ENCODE measurements at places on chromosomes 2 and 18.
A peak's percentile ranks its signal among the peaks of the same experiment; 100 is the strongest.

GRCh38 chr2:58304843-58305242, 63.7 kb upstream of the FANCL start:
- DNase-seq, result no peak

- no peak for DNase-seq
Observed at GRCh38 chr2:98378196-98378595, 31.9 kb downstream of the CNGA3 start.

DNA sequence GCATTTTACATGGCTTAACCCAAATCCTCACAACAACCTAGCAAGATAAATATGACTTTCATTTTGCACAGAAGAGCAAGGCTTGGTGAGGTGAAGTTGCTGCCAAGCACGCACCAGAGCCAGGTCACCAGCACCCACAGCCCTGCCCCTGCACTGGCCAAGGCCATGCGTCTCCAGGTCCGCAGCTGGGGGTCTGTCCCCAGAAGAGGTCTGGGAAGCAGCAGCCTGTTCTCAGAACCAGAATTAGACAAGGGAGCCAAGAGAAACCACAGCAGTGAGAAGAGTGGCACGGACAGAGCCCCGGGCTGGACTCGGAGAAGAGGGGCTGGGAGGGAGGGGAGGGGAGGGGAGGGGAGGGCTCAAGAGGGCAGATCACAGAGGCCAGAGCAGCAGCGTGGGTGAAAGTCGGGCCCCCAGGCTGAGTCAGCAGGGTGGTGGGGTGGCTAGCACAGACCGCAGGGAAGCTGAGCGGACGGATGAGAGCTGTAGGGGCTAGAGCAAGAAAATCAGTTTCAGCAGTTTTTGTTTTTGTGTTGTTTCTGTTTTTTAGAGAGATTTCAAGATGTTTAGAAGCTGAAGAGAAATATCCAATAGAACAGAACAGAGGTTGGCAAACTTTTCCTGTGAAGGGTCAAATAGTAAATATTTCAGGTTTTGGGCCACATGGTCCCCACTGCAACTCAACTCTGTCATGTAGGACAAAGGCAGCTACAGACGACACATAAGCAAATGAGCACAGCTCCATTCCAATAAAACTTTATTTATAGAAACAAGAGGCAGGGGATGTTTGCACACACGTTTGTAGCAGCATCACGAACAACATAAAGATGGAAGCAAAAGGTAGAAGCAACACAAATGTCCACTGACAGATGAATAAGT, 7.4 kb upstream of the MTERF4 start:
- DNase-seq, result no peak

DNA sequence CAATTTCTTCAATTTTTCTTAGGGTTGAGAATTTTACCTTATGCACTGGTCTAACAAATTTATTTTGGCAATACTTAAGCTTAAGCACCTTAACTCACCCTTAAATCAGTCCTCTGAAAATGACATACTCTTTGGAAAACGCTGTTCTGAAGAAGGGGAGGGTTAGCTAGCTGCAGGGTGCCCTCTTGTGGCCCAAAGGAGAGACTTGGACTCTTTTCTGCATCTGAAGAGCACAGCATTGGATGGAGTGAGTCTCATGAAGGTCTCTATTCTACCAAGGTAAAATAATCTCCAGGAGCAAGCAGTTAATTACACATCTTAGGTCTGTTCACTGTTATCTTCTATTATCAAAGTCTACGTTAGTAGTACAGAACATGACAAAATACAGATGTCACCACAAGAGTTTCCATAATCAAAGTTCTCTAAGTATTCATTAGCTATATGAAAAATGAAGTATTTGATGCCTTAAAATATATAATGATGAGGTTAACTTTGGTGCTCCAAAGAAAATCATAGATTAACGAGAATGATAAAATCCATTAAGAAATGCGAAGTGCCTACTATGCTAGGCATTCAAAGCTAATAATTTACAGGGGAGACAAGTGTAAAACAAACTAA, 24.4 kb downstream of the PUM2 start:
- DNase-seq, result no peak

- DNase-seq, result no peak
Observed at GRCh38 chr2:196544906-196545433, 94.5 kb upstream of the CCDC150 start.

GRCh38 chr2:38146275-38146906, 70.4 kb upstream of the CYP1B1 start:
- DNase-seq, result peak; percentile 16

DNA sequence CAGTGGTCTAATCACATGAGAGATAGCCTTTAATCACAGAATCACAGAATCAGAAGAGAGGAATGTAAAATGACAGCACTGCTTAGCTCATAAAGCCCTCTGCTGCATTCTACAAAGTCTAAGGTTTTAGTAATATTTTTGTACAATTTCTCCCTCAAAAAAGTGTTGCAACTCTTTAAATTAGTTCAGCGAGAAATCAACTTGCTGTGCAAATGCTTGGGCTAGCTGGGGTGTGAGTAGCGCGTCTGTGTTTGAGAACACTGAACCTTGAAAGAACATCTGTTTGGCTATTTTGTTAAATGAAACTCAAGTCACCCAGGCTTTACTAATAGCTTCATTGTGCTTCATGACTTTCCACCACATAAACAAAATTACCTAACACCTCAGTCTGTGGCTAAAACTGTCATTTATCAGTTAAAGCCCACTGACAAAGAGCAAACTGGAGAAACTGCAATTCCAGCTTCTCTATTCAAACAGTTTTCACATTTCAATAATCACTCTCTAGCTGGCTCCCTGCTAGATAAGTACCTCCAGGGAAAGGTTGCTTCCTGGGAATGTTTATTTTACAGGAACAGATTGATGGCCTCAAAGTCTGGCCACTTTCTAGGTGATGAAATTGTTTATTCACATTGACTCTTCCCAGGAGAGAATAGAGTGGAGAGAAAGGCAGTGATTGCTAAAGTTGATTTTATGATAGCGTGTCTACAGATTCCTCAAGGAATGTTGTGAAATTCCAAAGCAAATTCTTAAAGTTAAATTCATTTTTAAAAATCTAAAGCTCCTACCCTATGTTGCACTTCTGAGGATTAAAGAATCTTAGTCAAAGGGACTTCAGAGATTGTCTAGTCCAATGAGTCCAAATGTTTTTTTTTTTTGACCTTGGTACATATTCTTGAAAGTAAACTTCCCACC, 36.0 kb upstream of the STAT1 start:
- no peak for DNase-seq

DNA sequence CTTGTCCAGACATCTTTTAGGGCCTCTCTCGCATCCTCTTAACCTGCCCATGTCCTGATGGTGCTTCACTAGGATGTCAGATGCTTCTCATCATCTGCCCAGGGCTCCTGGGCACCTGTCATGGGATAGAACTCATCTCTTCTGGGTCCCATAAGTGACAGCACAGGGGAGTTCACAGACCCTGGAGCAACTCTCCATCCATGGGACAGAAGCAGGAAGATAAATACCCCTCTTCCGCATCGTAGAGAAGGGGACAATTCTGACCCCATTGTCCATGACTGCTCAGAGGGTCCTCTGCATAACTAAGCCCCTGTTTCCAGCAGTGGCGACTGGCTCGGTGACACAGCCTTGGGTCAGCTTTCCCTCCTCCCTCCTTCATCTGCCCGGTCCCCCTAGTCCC, 82.3 kb downstream of the TWIST2 start:
- DNase-seq, result no peak

GRCh38 chr18:28805491-28805890, 628.6 kb upstream of the CDH2 start:
- no peak for DNase-seq

- no peak for DNase-seq
Observed at GRCh38 chr2:232502911-232503808, 15.5 kb upstream of the ECEL1 start.

DNA sequence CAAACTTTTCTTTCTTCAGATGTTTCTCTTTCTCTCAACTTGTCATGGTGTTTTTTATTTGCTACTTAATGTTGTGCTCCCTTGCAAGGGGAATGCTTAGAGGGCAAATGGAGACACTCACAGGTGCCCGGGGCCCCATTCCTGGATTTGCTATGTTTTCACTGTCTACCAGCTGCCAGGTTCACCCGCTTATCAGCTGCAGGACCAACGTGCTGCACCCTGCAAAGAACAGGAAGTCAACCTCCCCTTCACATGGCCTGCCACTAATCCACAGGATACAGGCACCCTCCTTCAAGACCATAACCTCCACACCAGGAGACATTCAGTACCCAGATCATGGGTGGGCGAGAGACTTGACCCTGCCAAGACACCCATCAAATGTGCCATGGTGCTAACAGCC, 237.6 kb upstream of the STON1 start:
- DNase-seq, result no peak

- DNase-seq, result no peak
Observed at GRCh38 chr2:157470321-157470720, 26.4 kb upstream of the CYTIP start.

DNA sequence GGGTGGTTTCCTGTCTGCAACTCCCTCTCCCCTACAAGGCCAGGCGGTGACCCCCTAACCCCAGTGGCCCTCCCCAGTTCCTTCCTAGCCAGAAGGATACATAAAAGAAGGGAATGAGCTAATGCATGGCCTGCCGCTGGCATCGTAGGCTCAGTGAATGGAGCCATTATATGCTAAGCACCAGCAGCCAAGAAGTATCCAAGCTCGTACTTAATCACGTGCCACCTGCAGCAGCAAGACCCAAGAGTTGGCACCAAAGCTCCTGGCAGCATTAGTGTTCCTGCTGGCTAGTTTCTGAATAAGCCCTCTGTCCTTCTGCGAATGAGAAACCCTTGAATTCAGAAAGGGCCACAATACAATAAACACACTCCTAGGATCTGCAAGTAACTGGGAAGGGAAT, 4.3 kb downstream of the DBI start:
- no peak for DNase-seq

DNA sequence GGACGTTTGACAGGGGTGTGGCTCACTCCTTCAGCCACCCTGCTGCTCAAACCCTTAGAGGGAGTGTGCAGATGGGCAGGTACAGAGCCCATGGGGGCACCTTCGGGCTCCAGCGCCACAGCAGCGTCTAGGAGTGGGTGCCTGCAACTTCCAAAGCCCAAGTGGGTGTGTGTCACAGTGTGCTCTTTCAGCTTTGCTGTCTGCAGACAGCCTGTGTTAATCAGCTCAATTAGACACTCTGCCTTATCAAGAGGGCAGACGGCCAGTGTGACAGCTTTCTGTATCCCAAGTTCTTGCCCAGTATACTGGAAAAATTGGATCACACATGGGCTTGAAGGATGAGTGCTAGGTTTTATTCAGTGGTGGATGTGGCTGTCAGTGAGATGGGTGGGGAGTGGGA, 96.7 kb downstream of the AP1S3 start:
- DNase-seq, result no peak

DNA sequence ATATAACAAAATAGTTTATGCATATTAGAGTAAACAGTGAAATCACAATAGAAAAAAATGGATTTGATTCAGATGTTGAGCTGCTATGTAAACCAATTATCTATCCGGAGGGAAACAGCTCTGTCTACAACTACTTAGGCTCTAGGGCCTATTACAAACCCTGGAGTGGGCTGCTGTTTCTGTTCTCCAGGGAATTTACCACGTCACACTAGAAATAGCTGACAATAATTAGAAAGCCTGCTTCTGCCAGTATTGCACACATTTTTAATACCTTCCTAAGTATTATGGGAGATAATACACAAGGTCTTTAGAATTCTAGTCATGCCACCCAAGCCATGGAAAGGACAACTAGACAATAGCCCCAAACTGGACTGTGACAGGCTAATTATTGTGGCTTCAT, 411.1 kb downstream of the FIGN start:
- DNase-seq, result no peak

- no peak for DNase-seq
Observed at GRCh38 chr2:54360055-54360792, 95.9 kb upstream of the SPTBN1 start.

DNA sequence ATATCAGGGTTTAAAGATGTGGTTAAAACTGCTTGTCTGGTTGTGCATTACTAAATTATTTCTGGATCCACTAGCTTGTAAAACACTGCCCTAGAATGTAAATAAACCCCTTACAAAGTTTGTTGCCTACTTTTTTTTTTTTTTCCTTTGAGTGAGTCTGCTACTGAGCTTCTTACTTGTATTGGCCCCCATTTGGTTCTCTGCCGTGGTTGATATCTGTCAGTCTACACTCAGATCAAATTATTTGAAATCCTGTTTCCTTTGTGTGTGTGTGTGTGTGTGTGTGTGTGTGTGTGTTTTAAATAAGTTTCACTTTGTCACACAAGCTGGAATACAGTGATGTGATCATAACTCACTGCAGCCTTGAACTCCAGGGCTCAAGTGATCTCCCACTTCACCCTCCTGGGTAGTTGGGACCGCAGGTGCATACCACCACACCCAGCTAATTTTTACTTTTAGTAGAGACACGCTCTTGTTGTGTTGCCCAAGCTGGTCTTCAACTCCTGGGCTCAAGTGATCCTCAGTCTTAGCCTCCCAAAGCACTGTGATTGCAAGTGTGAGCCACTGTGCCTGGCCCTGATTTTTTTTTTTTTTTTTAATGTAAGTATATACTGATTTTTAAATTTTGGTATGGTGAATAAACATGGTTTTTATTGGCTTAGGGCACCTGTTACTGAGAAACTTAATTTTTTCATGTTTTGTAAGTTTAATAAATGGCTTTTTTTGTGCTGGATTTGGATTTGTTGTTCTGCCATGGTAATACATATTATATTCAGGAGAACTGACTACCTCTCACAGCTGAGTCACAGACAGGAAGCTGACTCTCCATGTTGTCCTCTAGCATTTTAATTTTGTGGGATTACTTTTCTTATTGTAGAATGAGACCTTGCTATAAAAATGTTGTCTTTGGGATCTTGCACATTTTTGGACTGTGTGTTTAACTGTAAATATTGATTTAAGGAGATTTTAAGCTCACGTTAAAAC, 48.5 kb downstream of the MAP4K4 start:
- DNase-seq, result no peak

DNA sequence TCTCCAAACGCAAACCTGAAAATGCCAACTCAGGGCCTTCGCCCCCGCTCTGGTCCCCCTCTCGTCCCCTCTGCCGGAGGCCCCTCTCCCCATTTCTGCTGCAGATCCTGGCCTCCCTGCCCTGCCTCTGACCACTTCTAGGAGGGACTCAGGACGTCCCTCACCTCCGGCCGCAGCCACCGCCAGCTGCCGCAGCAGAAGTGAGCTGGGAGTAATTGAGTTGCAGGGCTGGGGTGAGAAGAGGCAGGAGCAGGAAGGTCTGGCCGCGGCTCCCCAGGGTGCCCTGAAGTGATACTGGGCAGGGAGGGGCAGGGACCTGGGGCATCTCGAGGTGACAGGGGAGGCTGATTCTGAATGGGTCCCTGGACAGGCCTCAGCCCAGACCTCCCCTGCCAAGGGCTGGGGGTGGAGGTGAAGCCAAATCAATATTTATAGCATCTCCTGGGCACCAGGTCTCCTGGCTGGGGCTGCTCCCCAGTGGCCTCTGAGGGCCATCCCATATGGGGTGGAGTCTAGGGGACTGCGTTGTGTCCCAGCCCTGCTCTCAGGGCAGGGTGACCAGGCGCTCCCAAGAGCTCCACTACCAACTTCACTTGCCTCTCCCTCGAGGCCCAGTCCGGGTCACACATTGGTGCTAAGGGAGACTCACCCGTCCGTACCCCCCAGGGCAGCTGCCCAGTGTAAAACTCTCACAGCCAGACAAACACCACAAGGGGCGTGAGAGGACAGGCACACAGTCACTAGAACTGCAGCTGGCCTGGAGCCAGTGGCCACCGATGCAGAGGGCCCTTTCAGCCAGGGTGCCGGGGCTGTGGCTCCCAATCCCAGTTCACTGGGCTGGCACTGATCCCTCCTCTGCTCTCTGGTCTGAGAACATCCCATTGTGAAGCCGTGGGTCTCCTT, 33.0 kb downstream of the KCNIP3 start:
- DNase-seq, result no peak

GRCh38 chr18:65527879-65528633, 222.8 kb upstream of the CDH7 start:
- DNase-seq, result no peak

GRCh38 chr2:72952110-72952823, 34.9 kb downstream of the EMX1 start:
- no peak for DNase-seq

Data from activated CD8-positive, alpha-beta memory T cell treated with anti-CD3 and anti-CD28 coated beads for 48 hours (primary cell).